ENCODE measurements at places on chromosomes 2 and 18.
A peak's percentile ranks its signal among the peaks of the same experiment; 100 is the strongest.

DNA sequence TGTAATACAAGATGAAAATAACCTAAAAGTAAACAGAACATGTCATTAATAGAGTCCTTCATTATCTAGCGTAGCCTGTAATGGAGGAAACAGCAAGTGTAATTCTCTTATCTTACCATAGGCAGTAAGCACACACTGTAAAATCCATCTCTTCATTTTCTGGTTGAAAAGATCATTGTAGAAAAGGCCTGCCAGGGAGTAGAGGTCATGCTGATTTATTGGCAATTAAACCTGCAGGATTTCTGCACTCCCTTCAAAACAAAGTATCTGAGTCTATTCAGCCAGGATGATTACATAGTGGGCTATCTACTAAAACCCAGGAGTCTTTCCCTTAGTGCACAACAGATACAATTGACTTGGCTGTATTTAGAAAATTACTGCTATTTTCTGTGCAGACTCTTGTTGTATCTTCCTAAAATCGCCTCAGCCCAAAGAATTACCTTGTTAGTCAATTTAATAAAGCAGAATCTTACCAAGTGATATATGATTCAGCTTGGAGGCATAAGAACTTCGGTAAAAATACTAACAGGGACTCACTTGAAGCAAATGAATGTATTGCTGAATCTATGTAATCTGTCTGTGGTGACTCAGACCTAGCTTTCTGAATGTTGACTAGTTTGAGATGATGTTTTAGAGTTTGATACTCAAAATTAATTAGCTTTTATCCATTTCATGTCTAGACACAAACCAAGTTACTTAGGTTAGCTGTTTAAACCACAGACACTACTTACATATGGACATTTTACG is 250.4 kb upstream of the STON1 start:
- no peak for DNase-seq

GRCh38 chr2:29047083-29047845 is 27.1 kb downstream of the PCARE start:
- DNase-seq, result no peak

DNA sequence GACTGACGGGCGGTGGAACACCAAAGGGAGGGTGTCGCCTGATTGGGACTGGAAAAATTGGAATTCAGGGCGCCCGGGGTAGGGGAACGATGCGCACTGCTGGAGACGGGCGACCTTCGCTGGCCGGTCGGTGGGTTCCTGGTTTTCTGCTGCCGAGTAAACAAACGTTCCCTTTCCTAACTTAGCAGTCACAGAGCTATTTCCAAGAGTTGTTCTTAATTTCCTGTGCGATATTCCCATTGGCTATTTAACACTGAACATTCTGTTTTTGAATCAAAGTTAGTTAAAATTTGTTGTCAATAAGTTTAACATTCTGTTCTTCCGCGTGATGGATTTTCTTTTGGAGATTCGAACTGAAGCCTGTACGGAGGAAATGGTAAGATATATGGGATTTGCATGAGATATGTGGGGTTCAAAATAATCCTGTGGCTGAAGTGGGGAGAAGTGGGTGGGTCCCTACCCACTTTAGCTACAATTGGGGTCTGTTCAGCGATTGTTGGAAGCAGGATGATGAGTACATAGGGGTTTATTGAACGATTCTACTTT is 862 bp downstream of the C18orf54 start:
- peak; percentile 33 for DNase-seq

DNA sequence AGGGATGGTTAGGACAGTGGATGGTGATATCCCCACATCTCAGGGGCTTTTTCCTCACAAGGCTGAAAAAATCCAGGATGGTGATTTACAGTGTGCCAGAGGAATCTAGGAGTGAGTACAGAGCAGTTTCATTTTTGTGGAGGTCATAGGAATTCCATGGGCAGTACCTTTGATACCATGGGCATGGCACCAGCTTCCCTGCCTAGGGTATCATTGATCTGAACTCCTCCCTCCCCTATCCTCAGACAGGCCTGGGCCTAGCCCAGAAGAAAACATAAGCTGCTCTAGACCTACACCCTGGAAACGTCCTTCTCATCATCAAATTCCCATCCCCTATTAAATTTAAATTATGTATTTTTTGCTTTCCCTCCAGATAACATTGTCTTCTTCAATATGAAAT is 136.3 kb upstream of the KLHL29 start:
- DNase-seq, result no peak

GRCh38 chr2:229416116-229416694 is 145.1 kb upstream of the PID1 start:
- DNase-seq, result no peak

- no peak for DNase-seq
Observed at GRCh38 chr2:141737492-141738255, 393.1 kb downstream of the LRP1B start.

GRCh38 chr2:223020971-223021675 is 30.9 kb upstream of the KCNE4 start:
- DNase-seq, result no peak

Data from kidney glomerular epithelial cell (primary cell).